Stimulated activated CD8-positive, alpha-beta memory T cell treated with anti-CD3 and anti-CD28 coated beads, Interleukin-2, amount 100 ng/mL, for 48 hours (primary cell): ENCODE measurements at places on chromosomes 3 and 15.

- no peak for DNase-seq
Measured at GRCh38 chr3:172236771-172237742, 197.7 kb downstream of the FNDC3B start.

DNA sequence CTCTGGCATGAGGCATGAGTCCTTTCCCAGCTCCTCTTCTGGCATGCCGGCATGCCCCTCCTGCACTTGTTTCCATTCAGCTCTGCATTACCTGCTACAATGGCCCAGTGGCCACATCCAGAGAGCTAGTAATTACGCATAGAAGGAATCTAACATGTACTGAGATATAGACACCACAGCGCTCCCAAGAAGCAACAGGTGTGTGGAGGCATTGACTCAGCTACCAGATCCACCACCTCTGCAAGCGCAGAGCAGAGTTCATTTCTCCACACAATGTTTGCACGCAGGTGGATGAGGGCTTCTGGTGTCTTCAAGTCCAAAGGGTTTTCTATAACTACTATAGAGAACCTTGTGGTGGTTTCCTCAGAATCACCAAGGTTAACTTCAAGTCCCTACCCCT lies 4.2 kb downstream of the MOBP start:
- DNase-seq, result no peak

- DNase-seq, result no peak
Measured at GRCh38 chr3:152151216-152151876, 117.4 kb upstream of the MBNL1 start.

DNA sequence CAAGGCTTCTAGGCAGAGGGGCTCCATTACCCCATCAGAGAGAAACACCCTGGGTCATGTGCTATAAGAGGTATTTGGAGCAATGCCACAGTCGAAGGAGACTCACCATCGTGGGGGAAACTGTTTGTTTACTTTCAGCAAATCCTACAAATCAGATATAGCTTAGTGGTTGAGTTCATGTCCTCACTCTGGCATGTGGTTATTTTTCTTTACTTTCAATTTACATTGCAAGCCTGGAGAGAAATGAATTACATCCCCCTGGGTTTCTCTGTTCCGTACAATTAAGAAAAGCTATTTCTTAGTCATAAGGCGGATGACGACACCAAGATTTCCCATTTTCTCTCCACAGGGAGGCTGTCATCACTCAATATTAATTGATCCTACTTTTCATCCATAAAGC lies 36.9 kb downstream of the RFTN1 start:
- DNase-seq, result no peak

DNA sequence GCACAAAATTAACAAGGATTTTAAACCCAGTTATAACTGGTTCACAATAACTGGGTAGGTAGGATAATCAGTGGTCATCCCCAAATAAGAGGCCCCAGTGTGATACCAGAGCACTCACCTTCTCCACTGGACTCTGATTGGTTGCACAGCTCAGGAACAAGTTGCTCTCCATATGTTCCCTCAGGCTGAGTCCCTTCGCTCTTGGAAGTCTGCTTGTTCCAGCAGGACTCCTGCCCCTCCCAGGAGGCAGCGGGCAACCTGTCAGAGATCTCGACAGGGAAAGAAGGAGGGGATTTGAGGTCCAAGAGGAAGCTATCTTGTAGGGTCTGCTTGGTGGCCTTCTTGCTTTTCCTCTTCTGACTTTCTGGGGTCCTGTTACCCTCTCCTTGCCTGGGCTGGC lies 51.6 kb upstream of the HEG1 start:
- no peak for DNase-seq
